Activated CD8-positive, alpha-beta memory T cell treated with anti-CD3 and anti-CD28 coated beads for 1 hour (primary cell): ENCODE measurements at places on chromosomes 7 and 10.

DNA sequence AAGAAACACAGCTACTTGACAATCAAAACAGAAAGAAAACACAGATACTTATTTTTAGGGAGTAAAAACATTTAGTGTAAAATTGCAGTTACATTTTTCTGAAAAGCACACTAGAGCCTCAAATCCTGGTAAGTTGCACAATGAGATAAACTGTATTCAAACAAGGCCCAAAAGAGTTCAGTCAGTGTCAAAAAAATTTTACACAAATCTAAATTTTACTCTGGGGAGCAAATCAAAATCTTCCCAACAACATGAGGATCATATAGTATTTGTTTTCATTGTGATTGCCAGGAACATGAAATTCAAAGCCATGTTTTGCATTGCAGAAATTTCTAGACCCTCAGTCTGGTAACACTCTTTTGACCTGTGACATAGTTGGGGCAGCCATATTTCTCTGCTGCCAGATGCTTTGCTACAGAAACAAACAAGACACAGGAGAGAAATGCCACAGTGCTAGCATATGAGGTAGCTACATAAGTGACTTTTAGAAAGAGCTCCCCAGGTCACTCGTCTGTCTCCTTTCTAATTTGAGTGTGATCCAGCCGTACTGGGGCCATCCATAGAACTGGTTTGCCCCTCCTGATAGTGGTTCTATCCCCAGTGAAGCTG is 49.6 kb downstream of the PDE1C start:
- DNase-seq, result no peak

GRCh38 chr10:124588736-124589490 is 127.3 kb downstream of the LHPP start:
- no peak for DNase-seq

DNA sequence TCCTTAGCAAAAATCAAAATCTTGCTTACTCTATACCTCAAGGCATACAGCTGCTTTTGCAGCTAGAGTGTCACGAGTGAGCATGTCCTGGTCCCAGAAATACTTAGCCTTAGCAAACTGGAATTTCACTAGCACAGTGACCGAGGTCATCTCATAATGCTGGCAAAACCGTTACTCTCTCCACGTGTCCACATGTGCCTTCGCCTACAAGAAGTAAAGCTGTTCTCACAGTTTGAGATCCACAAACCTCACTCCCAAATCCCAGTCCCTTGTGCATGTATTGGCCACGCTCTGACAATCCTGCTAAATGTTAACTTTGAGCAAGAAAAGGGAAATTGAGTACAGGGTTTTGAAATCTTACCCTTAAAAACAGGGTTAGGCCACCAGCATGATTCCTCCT is 111.0 kb upstream of the PLXDC2 start:
- no peak for DNase-seq

GRCh38 chr10:851901-852300 is 79.6 kb downstream of the LARP4B start:
- no peak for DNase-seq

- no peak for DNase-seq
Observed at GRCh38 chr10:27724287-27724686, 21.3 kb downstream of the MKX start.

DNA sequence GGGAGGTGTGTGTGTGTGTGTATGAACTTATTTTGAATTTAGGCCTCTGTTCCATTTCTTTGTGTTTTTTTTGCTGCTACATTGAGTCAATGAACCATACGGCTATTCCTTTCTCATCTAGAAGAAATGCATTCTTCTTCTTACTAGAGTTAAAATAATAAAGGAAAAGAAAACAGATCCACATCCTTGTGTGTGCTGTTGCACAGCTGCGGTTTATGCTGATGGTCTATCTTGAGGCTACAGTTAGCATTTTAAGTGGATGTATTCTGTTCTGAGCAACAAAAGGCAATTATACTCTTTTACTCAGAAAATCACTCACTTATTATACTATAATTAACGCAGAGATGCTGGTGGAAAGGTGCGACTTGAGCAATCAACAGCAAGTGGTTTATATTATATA is 615.0 kb upstream of the MBL2 start:
- no peak for DNase-seq

- no peak for DNase-seq
Observed at GRCh38 chr10:112687647-112688046, 240.6 kb downstream of the VTI1A start.

DNA sequence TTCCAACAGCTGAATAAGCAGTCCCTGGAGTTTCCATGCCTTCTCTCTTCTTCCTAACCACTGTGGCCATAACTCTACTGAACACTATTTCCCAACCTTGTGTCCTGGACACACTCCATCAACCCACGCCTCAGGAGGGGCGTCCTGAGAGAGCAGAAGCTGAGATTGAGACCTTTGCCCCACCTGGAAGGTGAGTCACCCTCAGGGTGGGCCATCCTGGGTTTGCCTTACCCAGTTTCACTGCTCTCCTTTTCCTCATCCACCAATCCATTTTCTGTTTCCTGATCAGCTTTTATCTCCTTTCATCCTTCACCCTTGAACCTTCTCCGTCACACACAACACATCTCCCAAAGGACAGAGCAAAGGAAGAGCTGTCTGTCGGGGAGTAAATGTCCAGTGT is 91.4 kb downstream of the TMEM130 start:
- DNase-seq, result no peak

- DNase-seq, result no peak
Observed at GRCh38 chr10:51000976-51001375, 73.3 kb upstream of the PRKG1 start.

GRCh38 chr7:91596287-91596686 is 284.2 kb downstream of the MTERF1 start:
- no peak for DNase-seq

- no peak for DNase-seq
Observed at GRCh38 chr10:49323171-49323895, 24.4 kb downstream of the C10orf71 start.

- no peak for DNase-seq
Observed at GRCh38 chr10:128563387-128563786, 437.2 kb upstream of the MKI67 start.

DNA sequence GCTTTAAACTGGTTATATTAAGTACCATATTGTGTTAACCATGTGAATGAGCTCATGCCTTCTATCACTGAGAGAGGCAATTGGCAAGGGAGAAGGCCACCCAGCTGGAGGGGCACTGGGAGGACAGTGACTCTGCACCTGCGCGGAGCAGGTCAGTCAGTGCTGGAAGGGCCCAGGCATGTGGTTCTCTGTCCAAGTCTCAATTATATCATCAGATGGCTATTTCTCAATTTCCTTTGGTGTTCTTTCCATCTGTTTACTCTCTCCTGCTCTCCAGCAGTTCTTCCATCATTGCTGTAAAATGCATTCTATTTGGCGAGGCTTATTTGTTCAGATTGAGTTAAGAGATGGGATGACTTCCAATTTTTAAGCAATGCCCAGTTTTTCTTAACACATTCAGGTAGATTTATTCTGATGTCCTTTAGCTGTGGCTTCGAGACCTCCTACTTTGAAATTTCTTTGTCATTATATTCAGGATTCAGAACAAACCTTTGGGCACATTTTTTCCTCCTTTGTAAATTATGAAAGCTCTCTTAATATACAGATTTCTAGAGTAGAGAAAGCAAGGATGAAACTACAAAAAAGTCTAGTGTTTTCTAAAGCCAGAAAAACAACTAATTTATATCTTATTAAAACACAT is 159.3 kb downstream of the BMPER start:
- no peak for DNase-seq

- no peak for DNase-seq
Observed at GRCh38 chr7:147022056-147022455, 905.5 kb downstream of the CNTNAP2 start.

DNA sequence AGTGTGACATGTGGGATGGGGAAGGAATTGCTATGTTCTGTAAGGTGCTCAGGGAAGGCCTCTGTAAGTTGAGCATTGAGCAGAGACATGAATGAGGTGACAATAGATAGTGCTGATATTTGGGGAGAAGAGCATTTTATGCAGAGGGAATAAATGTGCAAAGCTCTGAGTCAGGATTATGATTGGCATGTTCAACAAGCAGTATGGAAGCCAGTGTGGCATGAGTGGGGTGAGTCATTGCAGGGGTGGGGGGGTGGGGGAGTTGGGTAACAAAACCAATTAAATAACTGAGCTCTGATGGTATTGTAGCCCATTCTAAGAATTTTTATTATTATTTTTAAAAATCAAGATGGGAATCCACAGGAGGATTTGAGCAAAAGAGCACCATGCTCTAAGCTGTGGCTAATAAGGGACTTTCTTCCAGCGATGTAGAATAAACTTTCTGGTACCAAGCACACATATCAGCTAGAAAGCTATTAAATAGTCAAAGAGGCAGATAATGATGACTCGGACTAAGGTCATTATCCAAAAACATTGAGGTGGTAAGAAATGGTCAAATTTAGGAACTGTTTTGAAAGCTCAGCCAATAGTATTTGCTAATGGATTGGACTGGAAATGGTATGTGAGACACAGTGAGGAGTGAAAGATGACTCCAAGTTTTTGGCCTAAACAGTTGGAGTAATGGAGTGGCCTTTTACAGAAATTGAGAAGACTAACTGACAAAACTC is 96.4 kb downstream of the PRKG1 start:
- DNase-seq, result no peak

- DNase-seq, result no peak
Observed at GRCh38 chr7:75807452-75807851, 6.2 kb downstream of the CCL24 start.

GRCh38 chr10:77179015-77179695 is 458.5 kb downstream of the KCNMA1 start:
- no peak for DNase-seq

- DNase-seq, result no peak
Observed at GRCh38 chr10:44234483-44234875, 150.4 kb downstream of the CXCL12 start.

DNA sequence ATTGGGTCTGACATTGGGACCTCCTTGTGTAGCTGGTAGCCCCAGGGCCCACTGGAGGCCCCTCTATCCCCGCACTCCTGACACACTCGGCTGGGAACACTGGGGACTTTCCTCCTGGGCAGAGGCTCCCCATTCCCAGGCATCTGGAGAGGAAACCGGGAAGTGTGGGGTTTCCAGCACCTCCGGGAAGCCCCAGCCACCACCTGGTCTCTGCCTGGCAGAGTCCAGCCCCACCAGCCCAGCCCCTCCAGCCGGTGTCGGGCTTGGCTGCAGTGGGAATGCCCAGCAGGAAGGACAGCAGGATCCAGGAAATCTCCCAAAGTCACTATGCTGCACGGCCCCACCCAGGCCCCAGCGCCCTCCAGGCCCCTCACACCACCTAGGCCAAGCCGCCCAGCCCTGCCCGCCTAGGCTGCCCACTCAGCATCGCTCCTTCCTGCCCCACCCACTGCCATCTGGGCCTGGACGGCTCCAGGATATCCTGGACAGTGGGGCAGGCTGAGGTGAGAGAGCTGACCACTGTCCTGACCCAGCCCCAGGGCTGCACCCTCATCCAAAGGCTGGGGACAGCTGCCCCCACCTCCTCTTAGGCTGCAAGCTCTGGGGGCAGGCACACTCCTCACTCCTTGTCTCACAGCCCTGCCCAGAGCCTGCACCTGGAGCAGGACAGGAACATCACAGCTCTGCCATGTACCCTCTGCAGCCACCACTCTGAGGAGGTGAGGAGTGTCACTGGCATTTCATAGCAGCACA is 11.8 kb downstream of the RASGEF1A start:
- DNase-seq, result no peak

DNA sequence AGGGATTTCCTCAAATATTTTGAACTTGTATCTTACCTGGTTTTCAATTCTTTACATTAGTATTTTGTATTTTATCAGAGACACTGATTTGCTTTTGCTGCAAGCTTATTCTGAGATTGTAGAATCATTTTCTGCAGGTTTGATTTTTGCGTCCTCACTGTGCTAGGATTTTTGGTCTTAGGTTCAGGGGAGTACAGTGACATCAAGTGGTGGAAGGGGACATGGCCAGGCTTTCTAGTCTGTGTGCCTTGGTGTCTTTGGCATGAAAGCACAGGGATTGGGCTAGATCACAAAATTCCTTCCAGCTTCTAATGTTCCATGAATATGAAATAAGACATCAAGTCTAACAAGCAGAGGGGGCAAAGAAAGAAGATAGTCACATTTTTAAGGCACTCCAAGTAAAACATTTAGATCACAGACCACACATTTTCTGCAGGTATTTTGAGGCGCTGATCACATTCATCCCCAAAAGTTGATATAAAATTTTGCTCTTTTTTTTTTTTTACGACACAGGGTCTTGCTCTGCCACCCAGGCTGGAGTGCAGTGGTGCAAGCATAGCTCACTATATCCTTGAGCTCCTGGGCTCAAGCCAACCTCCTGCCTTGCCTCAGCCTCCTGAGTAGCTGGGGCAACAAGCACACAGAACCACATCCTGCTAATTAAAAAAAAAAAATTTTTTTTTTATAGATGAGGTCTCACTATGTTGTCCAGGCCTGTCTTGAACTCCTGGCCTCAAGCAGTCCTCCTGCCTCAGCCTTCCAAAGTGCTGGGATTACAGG is 124.4 kb downstream of the PON1 start:
- DNase-seq, result no peak

DNA sequence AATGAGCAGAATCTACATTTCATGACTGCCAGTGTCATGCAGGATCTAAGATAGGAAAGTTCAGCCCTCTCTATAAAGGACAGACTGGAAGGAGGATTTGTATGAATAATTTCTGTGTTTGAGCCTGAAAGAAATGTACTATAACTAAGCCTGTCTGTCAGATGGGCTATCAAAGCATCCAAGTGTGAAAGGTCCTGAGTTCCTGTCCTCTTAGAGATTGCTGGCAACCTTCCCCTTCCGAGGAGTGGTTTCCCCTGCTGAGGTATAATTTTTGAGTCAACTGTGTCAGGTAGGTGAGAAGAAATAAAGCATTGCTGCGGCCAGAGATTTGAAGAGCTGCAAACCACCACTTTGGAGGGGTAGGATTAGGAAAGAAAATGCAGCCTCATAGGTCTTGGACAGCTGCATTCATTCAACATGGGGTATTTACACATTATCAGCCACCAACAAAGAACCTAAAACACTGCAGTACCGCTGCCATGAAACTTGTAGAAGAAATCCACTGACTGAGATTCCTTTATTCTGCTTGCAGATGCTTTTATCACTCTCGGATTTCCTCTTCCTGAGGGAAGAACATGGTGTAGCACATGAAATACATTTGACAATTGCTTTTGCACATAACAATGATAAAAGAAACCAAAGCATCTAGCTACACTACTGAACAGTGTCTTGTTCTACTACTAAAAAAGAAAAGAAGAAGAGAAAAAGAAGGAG is 189.1 kb downstream of the DGKI start:
- no peak for DNase-seq

GRCh38 chr10:29319205-29319781 is 30.4 kb downstream of the LYZL1 start:
- no peak for DNase-seq

- no peak for DNase-seq
Observed at GRCh38 chr10:103551619-103552602, 58.4 kb downstream of the NEURL1 start.

DNA sequence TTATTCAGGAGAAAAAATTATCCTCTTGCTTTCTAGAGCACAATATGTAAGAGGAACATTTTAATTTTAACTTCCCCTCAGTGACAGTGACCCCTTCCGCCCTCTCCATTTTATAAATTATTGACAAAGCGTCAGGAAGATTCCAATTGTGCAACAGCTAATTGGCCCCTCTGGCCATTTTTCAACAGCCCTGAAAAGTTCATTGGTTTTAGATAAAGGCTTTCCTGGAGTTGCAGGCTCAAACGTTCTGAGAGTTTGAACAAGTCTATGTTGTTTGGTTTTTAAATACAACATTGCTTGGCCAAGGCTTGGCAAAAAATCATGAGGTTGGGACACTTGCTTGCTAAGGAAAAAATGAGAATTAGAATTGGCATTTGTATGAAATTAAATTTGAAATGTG is 422.2 kb upstream of the ANKRD30A start:
- DNase-seq, result no peak

- DNase-seq, result no peak
Observed at GRCh38 chr7:117562759-117563158, 82.9 kb downstream of the CFTR start.
